ENCODE measurements at places on chromosomes 4 and X.

DNA sequence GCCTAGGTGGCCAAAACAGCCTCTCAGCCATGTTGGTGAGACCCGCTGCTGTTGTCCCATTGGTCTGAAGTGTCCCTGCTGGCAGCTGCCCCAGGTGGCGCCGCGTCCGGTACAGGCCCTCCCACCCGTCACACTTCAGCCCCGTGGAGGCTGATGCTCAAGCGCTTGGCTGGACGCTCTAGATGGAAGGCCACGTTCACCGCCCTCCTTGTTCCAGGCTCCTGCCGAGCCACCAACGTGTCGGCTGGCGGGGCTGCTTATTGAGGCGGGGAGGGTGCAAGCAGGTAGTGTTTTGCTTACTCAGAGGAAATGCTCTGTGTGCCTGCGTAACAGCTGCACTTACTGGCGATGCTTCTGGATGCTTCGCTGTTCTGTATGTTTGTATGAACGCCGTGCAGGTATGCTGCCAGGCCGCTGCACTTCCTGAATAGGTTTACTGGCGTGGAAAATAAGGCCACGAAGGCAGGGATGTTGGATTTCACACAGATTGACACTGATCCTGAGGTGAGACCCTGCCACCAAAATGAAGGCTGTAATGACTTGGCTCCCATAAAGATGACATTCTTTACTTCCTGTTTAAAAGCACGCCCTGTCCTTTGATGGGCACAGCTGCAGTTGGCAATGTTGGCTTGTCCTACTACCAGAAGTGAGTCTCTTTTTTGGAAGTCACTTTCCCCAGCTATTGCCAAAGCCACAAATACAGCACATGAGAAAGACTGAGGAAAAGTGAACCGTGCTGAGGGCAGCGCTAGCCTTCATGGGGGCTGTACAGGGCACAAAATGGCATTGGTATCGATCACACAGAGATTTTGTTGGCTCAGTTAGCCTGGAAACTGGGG, 21.0 kb upstream of the CLCN4 start:
- no peak overlapping the region for H3K27ac ChIP-seq
- no peak for DNase-seq
- H3K36me3 ChIP-seq, result no peaks in the 10 kb centered on the region

DNA sequence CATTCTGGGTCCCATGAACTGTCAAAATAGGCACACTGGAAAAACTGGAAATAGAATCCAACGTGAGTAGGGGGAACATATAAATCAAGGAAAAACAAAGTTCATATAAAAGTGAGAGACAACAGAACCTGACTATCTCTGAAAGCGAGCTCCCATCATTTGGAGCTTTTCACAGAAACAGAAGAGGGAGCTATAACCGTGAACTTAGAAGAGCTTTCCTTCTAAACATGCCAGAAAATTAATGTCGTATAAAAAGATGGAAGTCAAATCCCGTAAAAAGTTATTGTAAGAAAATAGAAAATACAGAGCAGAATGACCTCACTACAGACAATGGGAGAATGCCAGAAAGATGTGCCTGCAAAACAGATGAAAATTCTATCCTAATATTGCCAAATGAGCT, 23.9 kb upstream of the HSD17B10 start:
- H3K27me3 ChIP-seq, result no peaks in the 10 kb centered on the region
- H3K4me1 ChIP-seq, result no peaks in the 10 kb centered on the region
- DNase-seq, result no peak
- no peaks in the 10 kb centered on the region for H3K36me3 ChIP-seq

DNA sequence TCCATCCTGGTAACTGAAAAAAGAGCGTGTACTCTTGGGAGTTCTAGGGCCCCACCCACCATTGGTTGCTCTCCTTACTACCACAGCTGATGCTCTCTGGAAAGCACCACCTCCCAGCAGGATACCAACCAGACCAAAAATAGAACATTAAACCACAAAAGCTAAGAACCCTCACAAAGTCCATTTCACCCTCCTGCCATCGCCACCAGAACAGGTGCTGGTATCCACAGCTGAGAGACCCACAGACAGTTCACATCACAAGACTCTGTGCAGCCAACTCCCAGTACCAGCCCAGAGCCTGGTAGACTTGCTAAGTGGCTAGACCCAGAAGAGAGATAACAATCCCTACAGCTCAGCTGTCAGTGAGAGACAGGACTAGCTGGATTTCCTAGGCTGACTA, 240.6 kb downstream of the PABPC4L start:
- H3K27ac ChIP-seq, result no peak overlapping the region
- no peak overlapping the region for H3K4me3 ChIP-seq
- no peaks in the 10 kb centered on the region for H3K4me1 ChIP-seq
- no peaks in the 10 kb centered on the region for H3K36me3 ChIP-seq
- H3K27me3 ChIP-seq, result no peaks in the 10 kb centered on the region

DNA sequence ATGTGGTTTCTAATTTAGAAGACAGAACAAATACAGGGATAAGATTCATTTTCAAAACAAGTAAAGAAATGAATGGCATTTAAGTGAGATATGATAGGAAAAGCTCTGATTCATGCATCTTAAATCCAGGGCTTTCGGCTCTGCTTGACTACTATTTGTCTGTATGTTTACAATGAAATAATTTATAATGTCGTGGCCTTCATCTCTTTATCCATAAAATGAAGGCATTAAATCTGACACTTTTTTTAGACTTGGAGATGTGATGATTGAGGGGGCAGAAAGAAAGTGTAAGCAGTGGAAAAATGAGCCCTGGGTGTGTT, 115.7 kb upstream of the KIT start:
- no peaks in the 10 kb centered on the region for H3K4me1 ChIP-seq
- H3K27ac ChIP-seq, result no peak overlapping the region
- DNase-seq, result no peak
- no peaks in the 10 kb centered on the region for H3K36me3 ChIP-seq
- peaks cover 12% of the 10 kb centered on the region for H3K27me3 ChIP-seq

GRCh38 chrX:54177306-54177705, 5.7 kb downstream of the FAM120C start:
- peaks cover 4% of the 10 kb centered on the region for H3K4me1 ChIP-seq
- no peak overlapping the region for H3K4me3 ChIP-seq
- no peaks in the 10 kb centered on the region for H3K36me3 ChIP-seq
- no peak overlapping the region for H3K27ac ChIP-seq
- no peaks in the 10 kb centered on the region for H3K27me3 ChIP-seq
- DNase-seq, result no peak

GRCh38 chrX:2284133-2284532, 216.6 kb downstream of the DHRSX start:
- H3K4me3 ChIP-seq, result no peak overlapping the region
- H3K36me3 ChIP-seq, result no peaks in the 10 kb centered on the region
- H3K27me3 ChIP-seq, result 0 out of 2 replicates have a peak, but pooled peaks cover 4% of the 10 kb centered on the region
- DNase-seq, result no peak

DNA sequence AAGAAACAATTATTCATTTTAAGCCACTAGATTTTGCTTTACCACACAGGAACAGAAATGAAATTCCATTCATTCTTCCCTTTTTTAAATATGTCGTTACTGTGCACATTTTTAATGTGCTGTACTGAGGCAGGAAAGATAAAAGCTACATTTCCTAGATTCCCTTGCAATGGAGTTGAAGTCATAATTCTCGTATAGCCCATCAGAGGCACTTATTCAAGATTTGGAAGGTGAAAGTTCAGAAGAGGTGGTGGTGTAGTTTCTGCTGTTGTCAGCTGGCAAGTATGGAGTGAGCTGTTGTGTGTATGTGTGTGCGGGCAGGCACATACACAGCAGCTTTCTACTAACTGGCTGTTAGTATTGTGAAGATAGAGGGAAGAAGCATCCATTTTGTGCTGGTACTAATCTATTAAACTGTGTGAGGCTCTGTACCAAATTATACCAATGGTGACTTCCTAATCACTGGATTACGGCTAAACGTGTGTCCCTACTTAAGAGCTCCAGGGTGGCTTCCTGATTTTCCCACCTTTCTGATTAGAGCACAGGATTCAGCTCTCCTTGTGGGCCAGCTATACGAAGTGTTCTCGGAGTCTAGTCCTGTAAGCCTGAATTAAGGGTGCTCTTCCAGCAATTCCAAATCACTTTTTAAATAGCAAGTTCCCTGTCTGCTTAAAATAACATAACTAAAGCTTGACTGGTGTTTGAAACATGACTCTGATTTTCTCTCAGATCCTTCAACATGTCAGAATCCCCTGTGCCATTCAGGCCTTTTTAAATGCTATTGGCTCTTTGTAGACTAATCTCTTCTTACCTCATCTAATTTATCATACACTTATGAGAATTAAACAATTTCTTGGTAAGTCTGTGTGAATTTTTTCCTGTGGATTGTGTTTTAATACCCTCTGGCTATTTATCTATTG, 43.8 kb downstream of the PDS5A start:
- no peaks in the 10 kb centered on the region for H3K36me3 ChIP-seq
- H3K27ac ChIP-seq, result no peak overlapping the region
- no peak for DNase-seq
- H3K4me1 ChIP-seq, result no peaks in the 10 kb centered on the region
- H3K27me3 ChIP-seq, result no peaks in the 10 kb centered on the region
- H3K4me3 ChIP-seq, result no peak overlapping the region

DNA sequence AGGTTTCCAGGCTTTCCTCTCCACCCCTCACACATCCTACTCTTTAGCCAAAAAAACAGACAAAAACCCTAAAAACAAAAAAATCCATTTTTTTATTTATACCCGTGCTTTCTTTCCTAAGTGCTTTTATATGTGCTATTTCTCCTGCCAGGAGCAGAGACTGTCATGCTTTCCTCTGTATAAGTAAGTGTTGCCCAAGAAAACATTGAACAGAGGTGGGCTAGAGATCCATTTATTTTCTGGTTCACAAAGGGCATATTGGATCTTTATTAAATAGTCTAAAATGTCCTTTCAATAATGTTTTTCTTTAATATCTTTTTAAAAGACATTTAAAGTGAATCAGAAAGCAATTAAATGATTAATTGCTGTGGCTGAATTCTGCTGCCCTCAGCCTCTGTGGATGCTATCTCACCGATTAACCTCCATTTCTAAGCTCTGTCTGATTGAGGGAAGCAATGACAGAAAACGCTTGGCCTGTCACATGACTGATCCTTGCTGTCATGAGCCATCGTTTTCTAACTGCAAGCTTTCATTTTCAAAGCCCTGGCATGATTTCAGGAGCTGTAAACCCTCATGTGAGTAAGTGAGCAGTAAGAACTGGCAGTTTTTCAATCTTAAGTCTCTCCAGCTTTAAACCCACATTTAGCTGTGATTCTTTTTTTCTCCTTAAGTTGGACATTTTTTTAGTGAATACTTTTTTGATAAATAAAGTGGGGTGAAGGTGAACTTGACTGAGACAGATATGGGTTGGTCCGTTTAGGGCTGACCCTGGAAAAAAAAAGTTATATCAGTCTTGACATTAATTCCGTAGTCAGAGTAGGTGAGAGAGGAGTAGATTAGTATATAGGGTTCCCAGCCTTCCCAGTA, 180.7 kb upstream of the PGRMC2 start:
- DNase-seq, result no peak
- H3K4me1 ChIP-seq, result no peaks in the 10 kb centered on the region
- H3K36me3 ChIP-seq, result no peaks in the 10 kb centered on the region
- no peak overlapping the region for H3K4me3 ChIP-seq

- H3K4me3 ChIP-seq, result no peak overlapping the region
- DNase-seq, result no peak
- H3K27ac ChIP-seq, result no peak overlapping the region
- H3K4me1 ChIP-seq, result peaks cover 13% of the 10 kb centered on the region
These were observed 39.8 kb downstream of the BBS12 start for GRCh38 chr4:122772311-122772710.

DNA sequence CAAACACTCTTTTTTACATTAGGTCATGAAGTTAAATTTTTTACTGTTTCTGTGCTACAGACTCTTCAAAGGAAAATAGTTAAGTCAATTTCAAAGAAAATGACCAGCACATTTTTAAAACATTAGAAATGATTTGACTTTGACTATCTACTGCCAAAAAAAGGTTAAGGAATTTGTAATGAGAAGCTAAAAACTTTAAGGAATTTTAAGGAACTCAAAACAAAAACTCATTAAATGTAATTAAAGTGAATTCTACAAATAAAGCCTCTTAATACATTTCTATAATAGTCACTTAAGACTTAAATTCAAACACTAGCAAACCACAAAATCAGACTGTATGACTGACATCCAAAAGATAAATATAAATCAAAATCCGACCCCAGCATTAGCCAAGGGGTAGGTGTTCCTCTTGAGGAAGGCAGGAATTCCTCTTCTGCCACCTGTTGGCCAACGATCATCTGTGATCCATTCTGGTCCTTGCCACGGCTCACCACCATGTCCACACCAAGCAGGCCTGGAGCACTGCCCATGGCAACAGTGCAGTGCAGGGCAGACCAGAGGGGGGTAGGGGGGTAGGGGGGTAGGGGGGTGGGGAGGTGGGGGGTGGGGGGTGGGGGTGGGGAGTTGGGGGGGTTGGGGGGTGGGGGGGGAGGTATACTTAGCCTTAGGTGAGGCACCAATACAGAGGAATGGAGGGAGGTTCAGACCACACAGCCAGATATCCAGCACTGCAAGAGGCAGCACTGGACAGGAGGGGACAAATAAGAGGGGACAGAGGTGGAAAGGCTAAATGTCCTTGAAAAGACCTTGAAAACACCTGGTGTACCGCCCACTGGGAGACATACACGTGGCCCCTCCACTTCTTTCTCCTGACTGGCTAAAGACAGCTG, 287.4 kb downstream of the CHIC1 start:
- H3K4me3 ChIP-seq, result no peak overlapping the region
- H3K27me3 ChIP-seq, result no peaks in the 10 kb centered on the region
- H3K27ac ChIP-seq, result no peak overlapping the region
- DNase-seq, result peak; percentile 7
- H3K4me1 ChIP-seq, result no peaks in the 10 kb centered on the region

DNA sequence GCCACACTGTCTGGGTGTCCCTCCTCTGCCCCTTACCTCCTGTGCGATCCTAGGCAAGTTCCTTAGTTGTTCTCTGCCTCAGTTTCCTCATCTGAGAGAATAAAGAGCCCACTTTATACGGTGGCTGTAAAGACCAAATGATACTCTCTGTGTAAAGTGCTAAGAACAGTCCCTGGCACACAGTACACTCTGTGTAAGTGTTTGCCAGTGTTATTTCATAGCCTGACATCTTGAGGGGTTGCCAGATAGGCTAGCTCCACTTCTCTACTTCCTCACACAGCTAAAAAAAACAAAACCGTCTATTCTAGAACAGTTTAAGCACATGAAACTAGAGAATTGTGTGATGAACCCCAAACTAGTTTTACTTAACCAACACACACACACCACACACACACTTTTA, 17.1 kb downstream of the SPON2 start:
- no peak overlapping the region for H3K4me3 ChIP-seq
- DNase-seq, result no peak
- H3K27me3 ChIP-seq, result peaks cover 26% of the 10 kb centered on the region
- no peaks in the 10 kb centered on the region for H3K36me3 ChIP-seq
- H3K4me1 ChIP-seq, result no peaks in the 10 kb centered on the region

DNA sequence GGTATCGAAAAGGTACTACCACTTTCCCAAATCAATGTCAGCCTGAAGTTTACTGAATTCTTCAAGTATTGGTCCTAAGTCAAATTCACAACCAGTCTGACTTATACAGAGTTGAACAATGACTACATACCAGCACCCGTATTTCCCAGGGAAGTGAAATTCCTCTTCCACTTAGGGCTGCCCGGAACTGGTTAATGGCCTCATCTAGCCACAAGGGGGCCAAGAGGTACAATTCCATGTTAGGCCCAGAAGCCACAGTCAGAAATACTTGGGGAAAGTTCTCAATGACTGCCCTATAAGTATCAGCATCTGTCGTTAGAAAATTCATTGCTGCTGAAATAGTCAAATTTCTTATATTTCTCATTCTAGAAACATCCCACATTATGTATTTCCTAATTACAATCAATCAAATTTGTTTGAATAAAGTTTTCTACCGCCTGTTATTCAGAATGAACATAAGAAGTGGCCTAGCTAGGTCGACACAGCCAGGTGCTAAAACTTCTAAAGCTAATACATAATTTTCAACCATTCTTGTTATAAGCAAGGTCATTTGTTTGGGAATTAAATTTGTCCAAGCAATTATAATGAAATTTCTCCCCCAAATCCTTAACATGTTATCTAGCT, 5.6 kb upstream of the PCDH7 start:
- peak; percentile 73 for DNase-seq
- peaks cover 25% of the 10 kb centered on the region for H3K4me1 ChIP-seq
- H3K27ac ChIP-seq, result peak overlapping the region; percentile 86
- H3K36me3 ChIP-seq, result no peaks in the 10 kb centered on the region
- H3K27me3 ChIP-seq, result no peaks in the 10 kb centered on the region

Measured in HCT116 (cell line).